ENCODE measurements at places on chromosomes 11 and 22.

- DNase-seq = no peak
These were observed 9.0 kb downstream of the SYT7 start for GRCh38 chr11:61571869-61572268.

DNA sequence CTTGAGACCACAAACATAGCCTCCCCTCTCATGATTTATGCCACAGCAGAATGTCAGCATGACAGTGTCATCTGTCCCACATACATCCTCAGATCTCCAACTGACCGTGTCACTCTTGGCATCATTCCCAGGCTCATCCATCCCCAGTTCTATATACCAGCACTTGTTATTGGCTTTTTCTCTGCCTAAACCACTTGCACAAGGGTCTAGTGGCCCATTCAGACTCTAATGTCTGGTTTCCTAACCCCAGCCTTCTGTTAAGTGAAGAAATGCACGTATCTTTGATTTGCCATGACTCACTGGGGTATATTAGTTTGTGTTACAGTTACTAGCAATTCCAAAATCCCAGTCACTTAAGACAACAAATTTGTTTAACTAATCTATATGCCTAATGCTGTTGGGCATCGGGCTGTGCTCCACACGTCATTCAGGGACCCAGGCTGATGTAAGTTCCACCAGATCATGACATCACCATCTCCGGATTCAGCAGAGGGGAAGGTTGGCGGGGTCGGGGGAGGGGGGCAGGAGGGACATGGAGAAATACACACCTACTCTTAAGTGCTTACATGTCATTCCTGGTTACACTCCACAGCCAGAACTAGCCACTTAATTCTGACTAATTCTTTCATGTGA, 517.4 kb downstream of the BUD13 start:
- no peak for DNase-seq

- DNase-seq = no peak
These were observed 469.8 kb downstream of the BRD1 start for GRCh38 chr22:49357661-49358440.

- no peak for DNase-seq
These were observed 69.5 kb downstream of the JAM3 start for GRCh38 chr11:134138376-134138775.

- DNase-seq = no peak
These were observed 107.0 kb downstream of the ATG16L2 start for GRCh38 chr11:72921028-72921716.

DNA sequence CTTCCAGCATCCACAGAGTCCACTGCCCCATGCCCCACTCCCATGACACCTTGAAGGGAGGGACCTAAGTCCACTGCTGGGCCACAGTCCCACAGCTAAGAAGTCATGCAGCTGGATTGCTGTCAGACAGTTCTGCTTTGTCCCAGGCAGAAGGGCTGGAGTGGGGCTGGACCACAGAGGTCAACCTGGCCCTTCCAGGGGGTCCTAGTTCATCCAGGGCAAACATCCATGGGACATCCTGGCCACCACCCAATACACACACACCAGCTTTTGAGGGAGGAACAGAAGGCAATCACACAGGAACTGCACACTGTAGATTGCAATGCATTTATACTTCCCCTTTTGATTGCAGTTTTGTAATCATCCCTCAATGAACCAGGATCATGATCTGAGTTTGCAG, 11.3 kb upstream of the APOL4 start:
- no peak for DNase-seq

GRCh38 chr11:120217941-120218694, 7.3 kb downstream of the OAF start:
- no peak for DNase-seq

- DNase-seq = no peak
These were observed 66.4 kb downstream of the ACER3 start for GRCh38 chr11:76927160-76927559.

DNA sequence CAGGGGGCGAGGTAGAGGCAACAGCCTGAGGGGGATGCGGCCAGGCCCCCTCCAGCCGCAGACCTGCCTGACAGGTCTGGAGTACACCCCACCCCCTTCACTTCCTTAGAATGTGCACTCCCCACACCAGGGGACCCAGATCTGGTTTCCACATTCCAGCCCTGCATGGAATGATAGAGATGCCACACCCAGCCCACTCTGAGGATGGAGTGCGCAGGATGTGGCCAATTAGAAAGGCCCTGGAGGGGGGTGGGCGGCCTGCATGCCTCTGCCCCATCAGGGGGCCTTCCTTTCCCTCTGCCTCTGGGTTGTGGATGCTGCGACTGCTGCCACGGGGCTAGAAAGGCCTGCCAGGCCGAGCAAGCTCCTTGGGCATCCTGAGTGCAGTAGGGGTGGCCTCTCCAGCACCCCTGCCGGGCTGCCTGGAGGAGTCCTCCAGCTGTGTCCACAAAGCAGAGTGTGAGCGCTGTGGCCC, 28.2 kb upstream of the MGAT3 start:
- no peak for DNase-seq

DNA sequence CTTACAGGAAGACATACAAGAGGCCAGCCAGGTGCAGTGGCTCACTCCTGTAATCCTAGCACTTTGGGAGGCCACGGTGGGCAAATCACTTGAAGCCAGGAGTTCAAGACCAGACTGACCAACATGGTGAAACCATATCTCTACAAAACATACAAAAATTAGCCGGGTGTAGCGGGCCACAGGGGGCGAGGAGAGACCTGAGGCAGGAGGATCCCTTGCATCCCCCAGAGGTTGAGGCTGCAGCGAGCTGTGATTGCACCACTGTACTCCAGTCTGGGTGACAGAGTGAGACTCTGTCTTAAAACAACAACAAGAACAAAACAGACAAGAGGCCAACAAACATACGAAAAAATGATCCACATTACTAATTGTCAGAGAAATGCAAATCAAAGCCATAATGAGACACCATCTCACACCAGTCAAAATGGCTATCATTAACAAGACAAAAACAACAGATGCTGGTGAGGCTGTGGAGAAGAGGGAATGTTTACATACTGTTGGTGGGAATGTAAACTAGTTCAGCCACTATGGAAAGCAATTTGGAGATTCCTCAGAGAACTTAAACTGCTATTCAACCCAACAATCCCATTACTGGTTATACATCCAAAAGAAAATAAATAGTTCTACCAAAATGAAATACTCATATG, 498.8 kb upstream of the ARHGAP42 start:
- no peak for DNase-seq

DNA sequence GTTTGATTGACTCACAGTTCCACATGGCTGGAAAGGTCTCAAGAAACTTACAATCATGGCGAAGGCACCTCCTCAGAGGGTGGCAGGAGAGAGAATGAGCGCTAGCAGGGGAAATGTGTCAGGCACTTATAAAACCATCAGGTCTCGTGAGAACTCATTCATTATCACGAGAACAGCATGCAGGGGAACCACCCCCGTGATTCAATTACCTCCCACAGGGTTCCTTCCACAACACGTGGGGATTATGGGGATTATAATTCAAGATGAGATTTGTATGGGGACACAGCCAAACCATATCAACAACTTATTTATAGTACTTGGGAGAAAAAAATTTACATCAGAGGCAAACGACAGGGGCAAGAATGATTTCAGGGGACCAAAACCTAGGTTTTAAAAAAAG, 3.0 kb downstream of the ME3 start:
- no peak for DNase-seq

DNA sequence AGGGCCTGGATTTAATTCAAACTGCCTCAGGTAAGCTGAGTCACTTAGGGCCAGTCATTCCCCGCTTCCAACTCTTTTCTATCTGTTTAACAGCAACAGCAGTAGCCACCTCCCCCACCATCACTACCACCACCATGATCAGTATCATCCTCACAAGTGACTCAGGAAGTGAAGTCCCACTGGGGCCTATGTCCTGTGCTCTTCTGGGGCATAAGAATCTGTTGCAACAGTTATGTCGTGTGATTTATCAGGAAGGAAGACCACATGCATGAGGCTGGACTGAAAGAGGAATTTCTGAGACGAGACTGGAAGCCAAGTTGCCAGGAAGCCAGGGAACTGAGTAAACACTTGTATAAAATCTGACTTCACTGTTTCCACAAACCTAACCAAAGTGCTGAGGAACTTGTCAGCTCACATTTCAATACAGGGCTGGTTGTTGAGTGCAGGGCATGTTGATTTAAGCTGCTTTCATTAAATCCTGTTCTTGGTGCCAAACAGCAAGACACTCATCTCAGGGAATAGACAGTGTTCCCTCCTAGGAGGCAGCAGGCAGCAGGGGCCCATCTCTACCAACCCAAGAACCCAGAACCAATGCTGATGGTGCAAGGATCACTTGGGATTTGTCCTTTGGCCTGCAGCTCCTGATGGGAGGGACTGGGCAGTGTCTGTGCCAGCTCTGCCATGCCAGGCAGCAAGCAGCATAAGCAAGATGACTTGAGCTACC, 226.7 kb upstream of the NARS2 start:
- DNase-seq = no peak

GRCh38 chr22:45757068-45757467, 85.4 kb downstream of the ATXN10 start:
- DNase-seq = no peak

DNA sequence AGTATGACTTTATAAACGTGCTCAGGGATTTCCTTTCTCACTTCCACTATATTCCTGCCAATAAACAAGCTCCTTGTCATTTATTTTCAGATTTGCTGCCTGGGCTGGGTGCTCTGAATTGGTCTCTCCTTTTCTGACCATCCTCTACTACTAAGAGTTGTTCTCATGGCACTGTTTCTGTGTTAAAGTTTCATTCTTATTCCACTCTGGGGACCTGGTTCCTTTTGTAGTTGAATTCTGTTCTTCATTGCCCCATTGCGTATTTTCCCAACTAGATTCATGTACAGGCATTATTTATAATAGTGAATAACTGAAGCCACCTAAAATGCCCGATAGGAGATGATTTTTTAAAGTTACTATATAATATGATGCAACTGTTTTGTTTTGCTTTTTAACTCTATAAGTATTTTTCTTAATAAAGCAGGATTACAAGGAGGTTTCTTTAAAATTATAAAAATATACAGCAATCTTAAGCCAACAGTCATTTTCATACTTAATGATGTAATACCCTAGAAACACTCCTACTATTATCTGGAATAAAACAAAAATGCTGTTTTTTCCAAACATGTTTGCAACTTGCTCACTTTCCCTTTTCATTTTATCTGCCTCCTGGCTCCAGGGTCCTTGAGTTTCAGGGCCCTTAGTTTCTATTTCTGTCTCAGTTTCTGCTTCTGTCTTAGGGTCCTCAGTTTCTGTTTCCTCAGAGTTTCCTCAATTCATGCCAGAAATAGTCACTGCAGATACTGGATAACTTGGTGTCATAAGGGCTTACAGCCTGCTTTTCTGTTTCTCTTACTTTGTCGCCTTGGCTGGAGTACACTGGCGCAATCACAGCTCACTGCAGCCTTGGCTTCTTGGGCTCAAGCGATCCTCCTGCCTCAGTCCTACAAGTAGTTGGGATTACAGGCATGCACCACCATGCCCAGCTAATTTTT, 9.8 kb upstream of the FUT4 start:
- DNase-seq = no peak

DNA sequence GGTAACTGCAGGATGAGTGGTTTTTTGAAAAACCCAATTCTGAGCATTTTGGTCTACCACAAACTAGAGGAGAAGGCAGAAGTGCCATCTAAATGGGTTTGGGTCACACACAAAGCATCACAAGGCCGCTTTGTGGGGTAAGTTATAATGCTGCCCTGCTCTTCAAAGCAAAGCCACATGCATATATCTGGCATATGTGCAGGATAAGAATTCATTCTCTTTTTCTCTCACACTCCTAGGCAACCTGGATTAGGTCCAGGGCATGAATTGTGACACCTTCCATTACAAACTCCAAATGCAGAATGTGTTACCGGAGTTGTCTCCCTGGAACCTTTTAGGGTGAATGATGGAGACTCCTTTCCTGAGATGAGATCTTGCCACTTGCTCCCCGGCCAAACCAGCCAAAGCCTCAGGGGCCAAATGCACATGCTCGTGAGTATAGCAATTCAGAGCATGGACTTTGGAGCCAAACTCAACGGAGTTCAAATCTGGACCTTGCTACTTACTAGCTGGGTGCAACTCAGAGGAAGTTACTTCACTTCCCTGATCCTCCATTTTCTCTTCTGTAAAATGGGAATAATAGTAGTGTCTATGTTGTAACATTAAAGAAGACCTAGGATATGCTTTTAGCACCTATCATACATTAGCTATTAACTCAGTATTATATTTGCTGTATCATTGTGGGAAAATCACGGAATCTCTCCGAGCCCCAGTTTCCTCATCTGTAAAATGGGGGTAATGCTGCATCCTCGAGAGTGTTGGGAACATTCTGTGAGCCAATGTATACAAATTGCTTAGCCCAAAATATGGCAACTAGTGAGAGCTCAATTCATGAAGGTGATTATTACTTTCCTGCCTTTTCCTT, 96.6 kb downstream of the COMMD9 start:
- DNase-seq = no peak

DNA sequence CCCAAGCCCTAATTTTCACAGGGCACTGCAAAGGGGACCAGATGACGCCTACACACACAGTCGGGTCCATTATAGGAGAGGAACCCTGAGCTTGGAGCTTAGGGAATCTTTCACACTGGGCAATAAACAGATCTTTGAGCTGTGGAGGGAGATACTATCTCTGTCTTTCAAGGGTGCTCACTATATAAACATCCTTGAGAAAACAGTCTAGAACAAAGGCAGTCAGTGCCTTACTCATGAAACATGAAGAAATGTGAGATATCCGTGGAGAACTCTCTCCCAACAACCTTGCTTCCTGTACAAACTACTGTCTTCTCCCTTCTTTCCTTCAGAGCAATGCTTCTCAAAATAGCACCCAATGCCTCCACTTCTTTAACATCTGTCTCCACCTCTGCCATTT, 109.0 kb upstream of the APOA1 start:
- no peak for DNase-seq

DNA sequence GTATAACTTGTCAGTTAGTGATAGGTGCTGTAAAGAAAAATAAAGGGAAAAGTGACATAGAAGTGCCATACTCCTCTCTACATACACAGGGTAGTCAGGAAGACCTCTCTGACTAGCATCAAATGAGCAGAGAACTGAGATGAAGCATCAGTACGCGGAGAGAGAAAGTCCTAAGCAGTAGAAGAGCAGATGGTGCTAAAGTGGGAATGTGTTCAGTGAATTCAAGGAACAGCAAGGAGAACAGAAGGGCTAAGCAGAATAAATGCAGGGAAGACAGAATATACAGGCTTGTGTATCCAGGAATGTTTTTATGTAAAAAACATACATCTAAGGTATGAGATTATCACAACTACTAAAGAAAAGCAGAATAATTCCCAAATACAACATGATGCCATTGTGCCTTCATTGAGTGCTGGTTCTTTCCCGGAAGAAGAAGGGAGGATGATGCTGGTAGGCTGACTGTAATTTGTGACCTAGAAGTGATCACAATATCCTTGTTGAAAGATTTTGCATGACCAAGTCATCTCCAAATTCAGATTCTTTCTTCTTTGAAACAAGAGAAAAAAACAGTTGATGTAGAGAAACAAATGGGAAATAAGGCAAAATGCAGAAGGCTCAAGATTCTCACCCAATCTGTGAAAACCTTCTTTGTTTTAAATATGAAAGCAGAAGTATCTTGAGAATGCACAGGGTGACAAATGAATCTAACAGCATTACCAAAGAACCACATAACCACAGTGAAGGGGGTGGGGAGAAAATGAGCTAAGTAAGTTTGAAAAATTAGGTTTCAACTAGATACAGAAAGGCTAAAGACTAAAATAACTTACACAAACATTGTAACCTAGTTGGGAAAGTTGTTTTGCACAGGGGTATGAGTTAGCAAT, 20.5 kb downstream of the MRE11 start:
- peak; percentile 44 for DNase-seq

GRCh38 chr22:46959369-46959768, 196.9 kb downstream of the TBC1D22A start:
- no peak for DNase-seq

- no peak for DNase-seq
These were observed 524.1 kb downstream of the METTL15 start for GRCh38 chr11:28632338-28632737.

GRCh38 chr11:12048936-12049790, 40.7 kb upstream of the DKK3 start:
- DNase-seq = no peak

All from CD4-positive, alpha-beta T cell treated with Interferon alpha-2 for 1 hour (primary cell).